ENCODE measurements at places on chromosomes 16 and 17. TPM values are rescaled to one million over a fixed set of nuclear protein-coding genes. Genes with fewer than 3 reads are reported as not detected.
A peak's percentile ranks its signal among the peaks of the same experiment; 100 is the strongest.

The SPHK1 gene
- 4.9 TPM for polyA plus RNA-seq

The MARVELD3 gene
- polyA plus RNA-seq, result 13.1 TPM

The CA4 gene
- 51.8 TPM for polyA plus RNA-seq

The AOC3 gene
- polyA plus RNA-seq, result 5.5 TPM

The CCL5 gene
- polyA plus RNA-seq, result 1.4 TPM

The PIK3R5 gene
- polyA plus RNA-seq, result 0.84 TPM

The DNAJA2 gene
- polyA plus RNA-seq, result 84.2 TPM

The GAS7 gene
- polyA plus RNA-seq, result 16.5 TPM

The SPNS3 gene
- polyA plus RNA-seq, result 3.8 TPM

The GNGT2 gene
- 2.2 TPM for polyA plus RNA-seq

The PERCC1 gene
- polyA plus RNA-seq, result not detected

The HSPB9 gene
- polyA plus RNA-seq, result 0.49 TPM

DNA sequence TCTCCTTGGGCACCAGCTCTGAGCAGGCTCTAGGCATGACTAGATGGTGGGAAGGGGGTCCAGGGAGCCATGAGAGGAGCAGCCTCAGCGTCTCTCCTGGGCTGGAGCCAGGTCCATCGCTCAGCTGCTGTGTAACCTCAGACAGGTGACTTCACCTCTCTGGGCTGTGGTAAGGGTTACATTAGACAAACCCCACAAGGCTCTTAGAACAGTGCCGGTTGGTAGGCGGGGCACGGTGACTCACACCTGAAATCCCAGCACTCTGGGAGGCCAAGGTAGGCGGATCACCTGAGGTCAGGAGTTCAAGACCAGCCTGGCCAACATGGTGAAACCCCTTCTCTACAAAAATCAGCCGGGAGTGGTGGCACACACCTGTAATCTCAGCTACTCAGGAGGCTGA lies 18.1 kb upstream of the NPTX1 start:
- DNase-seq, result no peak

GRCh38 chr16:3646348-3646920 lies 8.1 kb upstream of the DNASE1 start:
- no peak for DNase-seq

DNA sequence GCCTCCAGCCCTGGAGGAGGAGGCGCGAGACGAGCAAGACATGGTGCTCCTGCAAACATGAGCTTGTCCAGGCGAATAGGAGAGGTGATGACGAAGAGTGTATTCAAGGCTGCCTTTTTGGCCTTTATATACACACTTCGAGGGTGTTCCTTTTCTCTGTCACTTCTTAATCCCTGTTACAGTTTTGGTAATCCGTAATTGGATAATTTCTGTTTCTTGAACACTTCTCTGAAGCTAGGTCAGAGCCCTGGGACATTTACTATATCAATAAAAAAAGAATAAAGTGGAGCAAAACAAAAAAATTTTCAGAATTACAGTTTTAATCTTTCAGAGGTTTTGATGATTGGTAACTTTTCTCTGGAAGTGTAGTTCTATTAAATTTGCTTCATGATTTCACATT lies at the start of gene KRT24:
TSS of gene KRT24 (minus strand) at position 101 of the 400 bp plus-strand sequence. CDS start at position 42, 59 bp downstream.
- DNase-seq, result no peak

DNA sequence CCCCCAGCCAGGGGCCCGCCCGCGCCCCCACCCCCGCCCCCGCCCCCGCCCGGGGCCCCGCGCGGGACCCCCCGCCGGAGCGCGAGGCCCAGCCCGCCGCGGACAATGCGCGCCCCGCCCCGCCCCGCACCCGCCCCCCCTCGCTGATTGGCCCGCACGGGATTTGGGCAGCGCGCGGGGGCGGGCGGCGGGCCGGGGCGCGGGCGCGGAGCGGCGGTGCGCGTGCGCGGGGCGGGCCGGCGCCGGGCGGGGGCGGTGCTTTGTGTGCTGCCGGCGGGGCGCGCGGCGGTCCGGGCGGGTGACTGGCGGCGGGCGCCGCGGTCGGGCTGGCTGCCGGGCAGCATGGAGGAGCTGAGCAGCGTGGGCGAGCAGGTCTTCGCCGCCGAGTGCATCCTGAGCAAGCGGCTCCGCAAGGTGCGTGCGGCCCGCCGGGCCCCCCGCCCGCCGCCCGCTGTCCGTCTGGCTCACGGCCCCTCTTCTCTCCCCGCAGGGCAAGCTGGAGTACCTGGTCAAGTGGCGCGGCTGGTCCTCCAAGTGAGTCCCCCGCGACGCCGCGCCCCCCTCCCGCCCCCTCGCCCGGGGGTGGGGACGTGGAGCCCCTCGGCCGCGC lies at the start of gene CBX2:
TSS of gene CBX2 (plus strand) at position 255 of the 610 bp plus-strand sequence. CDS start at position 343, 88 bp downstream.
- no peak for DNase-seq

GRCh38 chr17:1343554-1343953 lies 56.5 kb downstream of the YWHAE start:
- DNase-seq, result no peak

GRCh38 chr17:39277110-39277509 lies 51.4 kb upstream of the STAC2 start:
- DNase-seq, result no peak

DNA sequence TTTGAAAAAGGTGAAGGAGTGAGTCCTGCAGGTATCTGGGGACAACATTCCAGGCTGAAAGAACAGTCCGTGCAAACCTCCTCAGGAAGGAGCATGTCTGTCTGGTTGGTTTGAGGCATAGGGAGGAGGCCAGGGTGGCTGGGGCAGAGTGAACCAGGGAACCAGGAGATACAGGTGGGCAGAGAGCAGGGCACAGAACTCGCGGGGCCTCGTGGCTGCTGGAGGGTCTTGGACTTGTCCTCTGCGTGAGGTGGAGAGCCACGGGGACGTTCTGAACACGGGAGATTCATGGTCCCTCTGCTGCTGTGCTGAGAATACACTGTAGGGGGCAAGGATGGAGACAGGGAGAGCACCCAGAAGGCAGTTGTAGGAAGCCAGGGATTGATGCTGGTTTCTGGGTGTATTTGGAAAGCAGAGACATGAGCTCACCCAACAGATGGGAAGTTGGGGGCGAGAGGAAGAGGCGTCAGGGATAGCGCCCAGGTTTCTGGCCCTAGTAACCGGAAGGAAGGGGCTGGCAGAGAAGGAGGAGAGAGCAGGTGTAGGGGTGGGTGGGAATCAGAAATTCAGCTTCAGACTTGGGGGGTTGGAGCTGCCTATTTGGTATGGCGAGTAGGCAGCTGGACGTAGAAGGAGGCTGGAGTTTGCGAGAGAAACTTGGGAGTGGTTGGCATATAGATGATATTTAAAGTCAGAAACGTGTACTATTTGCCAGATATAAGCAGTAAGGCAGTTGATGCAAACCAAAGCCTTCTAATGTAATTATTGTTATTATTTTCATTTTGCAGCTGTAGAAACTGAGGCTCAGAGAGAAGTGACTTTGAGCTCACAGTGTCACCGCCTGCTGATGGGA lies at the start of gene CCL17:
TSS of gene CCL17 (plus strand) at position 803 of the 853 bp plus-strand sequence. CDS start 9,166 bp downstream, outside the sequence.
- DNase-seq, result no peak

GRCh38 chr17:7215652-7216180 lies 3.9 kb downstream of the DLG4 start:
- no peak for DNase-seq

DNA sequence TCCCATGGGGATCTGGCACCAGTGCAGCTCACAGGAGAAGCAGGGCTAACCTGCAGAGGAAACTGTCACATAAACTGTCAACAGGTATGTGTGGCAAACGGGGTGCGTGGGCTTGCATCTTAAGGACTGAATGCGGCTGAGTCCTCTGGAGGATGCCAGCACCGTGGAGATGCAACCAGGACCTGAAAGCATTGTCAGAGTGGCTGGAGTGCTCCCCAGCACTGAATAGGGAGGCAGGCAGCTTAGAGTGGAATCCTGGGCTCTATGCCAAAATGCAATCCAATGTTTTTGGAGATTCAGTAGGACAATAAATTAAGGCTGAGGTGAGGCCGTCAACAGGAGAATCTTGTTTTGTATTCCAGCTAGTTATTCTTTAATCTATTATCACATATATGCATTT lies 21.3 kb upstream of the SALL1 start:
- DNase-seq, result no peak

DNA sequence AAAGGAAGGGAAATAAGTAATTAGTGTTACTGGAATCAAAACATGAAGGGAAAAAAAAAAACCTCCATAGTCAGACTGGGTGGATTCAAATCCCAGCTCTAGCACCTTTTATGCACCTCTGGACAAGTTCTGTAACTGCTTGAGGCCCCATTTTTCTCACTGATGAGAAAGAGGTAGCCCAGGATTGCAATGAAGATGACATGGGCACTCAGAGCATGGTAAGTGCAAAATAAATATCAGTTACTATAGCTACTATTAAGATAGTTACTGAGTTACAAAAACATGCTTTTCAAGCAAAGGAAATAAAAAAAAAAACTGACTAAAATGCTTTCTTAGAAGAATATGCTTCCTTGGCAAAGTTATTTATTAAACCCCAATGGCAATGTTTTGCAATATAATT lies 58.8 kb downstream of the CEP95 start:
- peak; percentile 5 for DNase-seq

DNA sequence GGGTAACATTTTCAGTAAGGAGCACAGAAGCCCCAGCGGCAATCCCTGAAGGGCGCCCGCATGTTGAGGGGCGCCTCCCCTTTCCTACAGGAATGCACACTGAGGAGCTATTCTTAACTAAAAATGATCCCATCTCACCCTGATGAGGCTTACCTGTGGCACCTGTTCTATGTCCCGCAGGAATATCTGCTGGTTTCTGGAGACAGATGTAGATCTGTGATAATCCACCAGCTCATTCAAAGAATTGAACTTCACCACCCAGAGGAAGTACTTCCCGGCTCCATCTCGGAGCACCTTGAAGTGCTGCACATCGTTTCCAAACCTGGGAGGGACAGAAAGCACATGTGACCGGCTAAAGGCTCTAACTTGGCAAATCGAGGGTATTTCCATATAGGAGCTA lies 32.3 kb upstream of the SLC25A19 start:
- DNase-seq, result no peak

GRCh38 chr16:87540072-87540896 lies 47.5 kb upstream of the ZCCHC14 start:
- no peak for DNase-seq

GRCh38 chr16:84281074-84281473 lies 13.6 kb upstream of the WFDC1 start:
- no peak for DNase-seq

GRCh38 chr17:18186627-18186982 lies 3.0 kb downstream of the ALKBH5 start:
- no peak for DNase-seq

DNA sequence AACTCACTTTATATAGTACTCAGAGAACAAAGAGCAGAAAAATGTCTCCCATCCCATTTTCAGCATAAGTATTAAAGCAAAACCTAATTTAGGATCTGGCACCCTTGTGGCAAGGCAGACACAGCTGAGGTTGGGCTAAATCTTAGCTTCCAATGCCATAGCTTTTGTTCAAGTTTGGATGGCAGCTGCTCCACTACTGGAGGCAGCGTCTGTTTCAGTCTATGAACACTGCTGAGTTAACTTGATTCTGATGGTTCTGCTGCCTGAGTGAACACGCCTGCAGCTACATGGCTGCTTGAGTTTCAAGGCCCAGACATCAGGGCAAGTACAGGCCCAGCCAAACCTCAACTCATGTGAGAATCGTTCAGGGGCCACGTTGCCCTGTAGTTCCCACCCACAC lies 178.2 kb upstream of the RPH3AL start:
- no peak for DNase-seq

DNA sequence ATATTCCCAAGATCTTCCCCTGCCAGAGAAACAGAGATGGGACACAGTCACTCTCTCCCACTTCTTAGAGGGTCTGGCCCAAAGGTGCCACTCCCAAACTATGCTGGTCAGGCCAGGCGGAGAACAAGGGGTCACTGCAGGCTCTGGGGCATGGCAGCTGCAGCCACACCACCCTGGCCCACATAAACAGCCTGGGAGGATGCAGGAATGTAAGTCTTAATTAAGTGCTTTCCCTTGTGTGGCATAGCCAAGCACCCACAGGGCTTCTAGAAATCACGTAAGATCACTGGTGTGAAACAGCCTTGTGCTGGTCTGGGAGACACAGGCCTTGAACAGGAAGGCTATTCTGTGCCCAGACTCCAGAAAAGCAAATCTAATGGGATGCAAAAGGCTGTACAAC lies 31.5 kb downstream of the ABCC12 start:
- DNase-seq, result no peak

- no peak for DNase-seq
These were observed 120.9 kb downstream of the METRNL start for GRCh38 chr17:83200231-83200699.

DNA sequence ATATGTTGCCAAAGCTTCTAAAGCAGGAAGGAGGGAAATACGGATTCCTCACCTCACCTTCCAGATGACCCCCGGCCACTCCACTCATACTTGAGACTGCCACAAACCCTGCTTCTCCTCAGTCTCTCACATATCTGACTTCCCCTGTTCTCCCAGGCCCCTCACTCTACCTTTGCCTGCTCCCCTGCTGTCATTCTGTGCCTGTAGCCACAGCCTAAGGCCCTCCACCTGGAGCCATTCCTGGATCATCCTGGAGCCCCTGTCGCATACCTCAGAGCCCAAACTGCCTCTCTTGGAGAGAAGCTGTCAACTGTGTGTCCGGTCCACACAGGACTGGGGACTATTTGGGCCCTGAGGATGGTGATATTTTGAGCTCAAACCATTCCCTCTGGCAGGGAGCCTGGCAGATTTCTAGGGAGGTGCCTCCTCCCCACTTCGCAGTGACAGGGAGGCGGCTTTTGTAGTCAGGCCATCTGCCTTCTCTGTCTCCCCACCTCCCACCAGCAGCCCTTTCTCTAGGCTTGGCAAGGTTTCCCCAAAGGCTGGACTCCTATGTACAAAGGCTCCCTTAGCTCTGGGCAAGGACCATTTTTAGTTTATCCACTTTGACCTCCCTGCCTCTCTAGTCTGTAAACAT lies 2.3 kb upstream of the MED24 start:
- no peak for DNase-seq

DNA sequence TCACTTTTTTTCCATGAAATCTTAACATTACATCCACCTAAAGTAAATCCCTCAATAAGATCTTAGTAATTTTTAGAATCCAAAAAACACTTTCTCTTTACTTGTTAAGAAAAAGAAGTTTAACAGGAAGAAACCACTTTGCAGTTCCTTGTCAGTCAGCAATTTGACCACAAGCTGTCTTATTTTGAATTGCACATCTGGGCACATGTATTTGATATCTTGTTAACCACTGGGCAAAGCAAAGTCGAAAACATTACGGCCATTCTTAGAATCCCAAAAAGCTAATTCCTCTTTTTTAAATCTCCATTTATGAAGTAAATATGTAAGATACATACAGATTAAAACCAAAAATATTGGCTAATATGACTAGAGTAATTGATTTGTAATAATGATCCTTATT lies 1.1 kb downstream of the ABCA10 start:
- no peak for DNase-seq
